NCI-H1417 (cell line): ENCODE measurements at places on chromosomes 3 and 15.

DNA sequence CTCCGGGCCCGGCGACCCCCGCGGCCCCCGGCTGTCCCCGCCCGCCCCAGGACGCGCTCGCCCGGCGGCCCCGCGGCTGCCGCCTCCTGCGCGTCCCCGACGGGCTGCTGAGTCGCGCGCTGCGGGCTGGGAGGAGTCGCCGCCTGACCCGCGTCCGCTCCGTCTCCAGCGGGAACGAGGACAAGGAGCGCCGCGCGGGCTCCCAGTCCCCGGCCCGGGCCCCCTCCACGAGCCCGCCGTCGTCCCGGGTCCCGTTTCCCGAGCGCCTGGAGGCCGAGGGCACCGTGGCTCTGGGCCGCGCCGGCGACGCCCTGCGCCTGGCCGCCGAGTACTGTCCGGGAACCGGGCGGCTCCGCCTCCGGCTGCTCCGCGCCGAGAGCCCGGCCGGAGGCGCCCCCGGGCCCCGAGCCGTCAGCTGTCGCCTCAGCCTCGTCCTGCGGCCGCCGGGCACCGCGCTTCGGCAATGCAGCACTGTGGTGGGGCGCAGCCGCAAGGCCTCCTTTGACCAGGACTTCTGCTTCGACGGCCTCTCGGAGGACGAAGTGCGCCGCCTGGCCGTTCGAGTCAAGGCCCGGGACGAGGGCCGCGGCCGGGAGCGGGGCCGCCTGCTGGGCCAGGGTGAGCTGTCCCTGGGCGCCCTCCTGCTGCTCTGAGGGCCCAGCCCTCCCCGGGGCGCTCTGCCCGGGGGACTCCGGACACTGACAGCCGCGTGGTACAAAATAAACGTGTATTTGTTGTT is 1.5 kb downstream of the C2CD4A start:
- peak; percentile 1 for DNase-seq

DNA sequence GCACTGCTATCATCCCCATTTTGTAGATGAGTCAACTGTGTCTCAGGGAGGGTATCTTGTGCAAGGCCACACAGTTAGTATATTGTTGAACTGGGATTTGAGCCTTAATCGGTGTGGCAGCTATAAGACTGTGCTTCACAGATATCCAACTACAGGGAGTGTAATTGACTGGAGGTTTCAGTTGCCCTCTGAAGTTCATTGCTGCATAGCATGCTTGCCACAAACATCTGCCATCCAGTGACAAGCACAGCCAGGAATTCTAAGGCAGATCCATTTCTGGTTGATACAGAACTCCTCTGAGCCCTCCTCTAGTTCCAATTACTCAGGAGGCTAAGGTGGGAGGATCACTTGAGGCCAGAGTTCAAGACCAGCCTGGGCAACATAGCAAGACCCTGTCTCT is 16.4 kb downstream of the FSD2 start:
- no peak for DNase-seq

- no peak for DNase-seq
Observed at GRCh38 chr3:192879346-192880031, 38.2 kb downstream of the MB21D2 start.

- no peak for DNase-seq
Observed at GRCh38 chr3:45187694-45188141, 38.4 kb downstream of the TMEM158 start.

DNA sequence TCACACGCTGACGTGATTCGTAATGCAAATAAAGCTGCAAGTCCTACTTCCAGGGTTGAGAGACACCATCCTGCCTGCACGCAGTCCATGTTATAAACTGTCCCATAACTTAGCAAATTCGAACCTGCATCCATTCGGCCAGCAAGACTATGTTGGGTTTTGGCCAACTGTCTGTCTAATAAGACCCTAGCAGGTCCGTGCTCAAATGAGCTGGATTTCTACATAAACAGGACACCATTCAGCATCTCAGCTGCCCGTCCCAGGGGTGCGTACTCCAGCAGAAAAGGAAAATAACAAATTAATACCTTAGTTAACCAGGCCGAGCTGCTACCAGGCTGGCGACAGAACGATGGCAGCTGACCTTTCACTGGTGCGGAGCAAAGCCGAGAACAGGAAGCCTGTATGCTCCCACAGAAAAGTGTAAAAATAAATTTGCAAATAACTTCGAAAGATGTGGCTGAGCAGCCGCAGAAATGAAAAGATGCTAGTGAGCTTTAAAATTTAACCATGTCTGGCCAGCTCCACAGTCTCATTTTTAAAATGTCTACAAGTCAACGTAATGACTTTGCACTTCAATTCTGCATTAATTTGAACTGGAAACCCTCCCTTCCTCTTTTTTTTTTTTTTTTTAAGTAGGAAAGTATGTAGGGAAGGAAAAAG is 97.1 kb upstream of the SNRPA1 start:
- DNase-seq = no peak

GRCh38 chr3:5122030-5122740 is at the start of gene ARL8B:
Gene ARL8B (plus strand): TSS chr3:5122292. CDS start chr3:5122466, 174 bp downstream.
- peak; percentile 81 for DNase-seq

GRCh38 chr3:30268288-30268687 is 338.1 kb upstream of the TGFBR2 start:
- DNase-seq = no peak

GRCh38 chr15:38559131-38559530 is 5.5 kb downstream of the RASGRP1 start:
- DNase-seq = no peak

GRCh38 chr3:41093476-41093875 is 105.8 kb upstream of the CTNNB1 start:
- no peak for DNase-seq

- no peak for DNase-seq
Observed at GRCh38 chr3:157427901-157428300, 8.7 kb upstream of the PTX3 start.

GRCh38 chr3:186997061-186997460 is 66.7 kb downstream of the ST6GAL1 start:
- no peak for DNase-seq

DNA sequence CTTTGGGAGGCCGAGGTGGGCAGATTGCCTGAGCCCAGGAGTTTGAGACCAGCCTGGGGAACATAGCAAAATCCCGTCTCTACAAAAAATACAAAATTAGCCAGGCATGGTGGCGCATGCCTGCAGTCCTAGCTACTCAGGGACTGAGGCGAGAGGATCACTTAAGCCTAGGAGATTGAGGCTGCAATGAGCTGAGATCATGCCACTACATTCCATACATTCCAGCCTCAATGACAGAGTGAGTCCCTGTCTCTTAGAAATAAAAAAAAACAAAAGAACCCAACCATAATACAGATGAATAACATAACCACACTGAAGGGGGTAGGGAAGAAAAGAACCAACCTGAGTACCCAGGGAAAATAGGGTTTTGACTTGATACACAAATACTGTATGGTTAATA is 19.7 kb upstream of the CGNL1 start:
- DNase-seq = no peak

- DNase-seq = no peak
Observed at GRCh38 chr15:50857763-50858162, 50.7 kb upstream of the AP4E1 start.

GRCh38 chr3:138417559-138417982 is 16.8 kb upstream of the ESYT3 start:
- peak; percentile 66 for DNase-seq

GRCh38 chr3:107675233-107675900 is 152.6 kb downstream of the BBX start:
- no peak for DNase-seq

- peak; percentile 28 for DNase-seq
Observed at GRCh38 chr3:13346481-13347389, 73.4 kb downstream of the NUP210 start.

DNA sequence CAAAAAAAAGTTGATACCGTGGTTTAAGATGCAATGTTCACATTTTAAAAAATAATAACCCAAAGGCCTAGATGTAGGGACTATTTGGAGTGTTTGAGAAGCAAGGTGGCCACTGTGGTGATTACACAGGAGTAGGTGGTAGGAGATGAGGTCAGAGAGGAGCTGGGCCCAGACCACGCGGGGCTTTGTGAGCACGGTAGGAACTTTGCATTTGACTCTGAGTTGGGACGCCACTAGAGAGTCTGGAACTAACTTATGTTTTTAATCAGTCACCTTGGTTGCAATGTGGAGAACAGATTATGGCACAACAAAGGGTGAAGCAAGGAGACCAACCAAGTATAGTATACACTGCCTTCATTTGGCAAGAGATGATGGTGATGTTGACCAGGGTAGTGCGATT is 351.7 kb downstream of the MECOM start:
- DNase-seq = no peak

- no peak for DNase-seq
Observed at GRCh38 chr3:43932921-43933320, 242.2 kb downstream of the ABHD5 start.

DNA sequence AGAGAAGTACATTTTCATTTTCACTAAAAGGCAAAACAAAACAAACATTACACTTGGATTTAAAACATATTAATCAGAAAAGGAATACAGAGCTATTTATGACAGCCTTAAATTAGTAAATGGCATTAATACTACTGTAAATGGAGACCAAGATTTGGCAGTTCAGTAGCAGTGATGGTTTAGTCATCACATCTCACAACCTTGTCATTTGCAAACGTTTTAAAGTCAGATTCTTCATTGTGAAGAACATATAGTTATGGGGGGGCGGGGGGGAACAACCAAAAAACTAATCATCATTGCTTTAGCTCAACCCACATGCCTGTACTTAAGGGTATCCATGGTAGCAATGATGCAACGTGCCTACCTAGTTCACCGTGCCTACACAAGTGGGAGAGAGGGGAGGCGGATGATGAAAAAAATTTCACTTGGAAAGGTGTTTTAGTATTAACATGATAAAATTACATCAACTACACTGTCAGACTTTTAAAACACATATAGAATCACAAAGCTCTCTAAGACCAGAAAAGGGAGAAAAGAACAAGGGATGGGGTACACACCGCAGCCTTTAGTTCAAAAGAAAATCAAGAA is 40.1 kb downstream of the DLG1 start:
- no peak for DNase-seq

GRCh38 chr3:148742118-148742517 is 44.4 kb downstream of the AGTR1 start:
- no peak for DNase-seq

- DNase-seq = no peak
Observed at GRCh38 chr15:67784090-67784781, 41.1 kb upstream of the SKOR1 start.

GRCh38 chr3:55044486-55044885 is 116.6 kb upstream of the LRTM1 start:
- DNase-seq = no peak

DNA sequence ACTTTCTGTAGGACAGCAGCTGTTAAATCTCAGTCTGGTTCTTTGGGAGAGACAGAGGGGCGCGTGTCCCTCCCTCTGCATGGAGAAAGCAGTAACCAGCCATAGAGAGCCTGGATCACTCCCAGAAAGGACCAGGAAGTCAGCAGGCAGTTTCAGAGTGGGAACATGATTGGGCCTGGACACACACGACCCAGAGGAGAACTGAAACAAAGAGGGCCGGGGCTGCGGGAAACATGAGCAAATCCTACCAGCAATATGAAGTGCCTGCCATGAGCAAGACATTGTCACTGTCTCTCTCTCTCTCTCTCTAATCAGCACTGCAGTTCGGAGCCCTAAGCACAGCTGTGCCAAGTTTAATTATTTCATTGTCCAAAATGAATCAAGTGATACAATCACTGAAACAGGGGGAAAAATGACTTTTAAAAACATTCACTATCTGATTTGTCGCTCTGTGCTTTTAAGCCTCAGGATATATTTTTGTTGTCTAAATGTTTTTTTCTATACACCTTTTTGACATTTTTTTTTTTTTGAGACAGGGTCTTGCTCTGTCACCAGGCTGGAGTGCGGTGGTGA is 17.6 kb downstream of the MUC13 start:
- DNase-seq = no peak

- DNase-seq = no peak
Observed at GRCh38 chr3:37163262-37164015, 10.9 kb downstream of the LRRFIP2 start.

DNA sequence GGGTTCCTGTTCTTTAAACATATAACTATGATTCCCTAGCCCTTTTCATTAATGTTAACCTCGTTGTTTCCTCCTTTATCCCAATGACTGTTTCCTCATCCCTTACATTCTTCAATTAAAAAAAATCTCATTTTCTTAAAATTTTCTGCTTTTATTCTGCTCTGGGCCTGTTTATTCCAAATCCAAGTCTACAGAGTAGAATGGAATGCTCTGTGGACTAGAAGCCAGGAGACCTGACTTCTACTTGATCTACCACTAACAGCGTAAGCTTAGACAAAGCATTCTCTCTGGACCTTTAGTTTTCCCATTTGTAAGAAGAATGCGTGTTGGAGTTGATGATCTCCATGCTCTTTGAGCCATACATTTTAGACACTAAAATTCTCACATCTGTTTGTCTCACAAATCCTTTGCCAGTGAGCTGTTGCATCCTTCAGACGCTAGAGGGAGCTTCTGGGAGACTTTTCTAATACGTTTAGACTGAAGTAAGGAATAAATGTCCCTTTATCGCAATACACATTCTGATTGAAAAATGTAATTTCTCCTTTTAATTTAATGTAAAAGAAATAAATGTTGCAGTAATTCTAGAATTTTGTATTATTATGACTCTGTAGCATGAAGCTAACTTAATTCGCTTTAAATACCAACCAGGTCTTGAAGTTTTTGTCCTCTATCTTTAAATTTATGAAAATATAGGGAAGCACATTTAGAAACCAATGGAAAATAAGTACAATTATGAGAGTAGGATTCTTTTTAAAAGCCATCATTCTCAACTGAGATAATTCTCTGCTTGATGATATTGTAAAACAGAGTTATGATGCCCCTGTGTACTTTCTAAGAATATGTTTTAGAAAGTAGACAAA is 21.7 kb upstream of the GMNC start:
- DNase-seq = peak; percentile 53

DNA sequence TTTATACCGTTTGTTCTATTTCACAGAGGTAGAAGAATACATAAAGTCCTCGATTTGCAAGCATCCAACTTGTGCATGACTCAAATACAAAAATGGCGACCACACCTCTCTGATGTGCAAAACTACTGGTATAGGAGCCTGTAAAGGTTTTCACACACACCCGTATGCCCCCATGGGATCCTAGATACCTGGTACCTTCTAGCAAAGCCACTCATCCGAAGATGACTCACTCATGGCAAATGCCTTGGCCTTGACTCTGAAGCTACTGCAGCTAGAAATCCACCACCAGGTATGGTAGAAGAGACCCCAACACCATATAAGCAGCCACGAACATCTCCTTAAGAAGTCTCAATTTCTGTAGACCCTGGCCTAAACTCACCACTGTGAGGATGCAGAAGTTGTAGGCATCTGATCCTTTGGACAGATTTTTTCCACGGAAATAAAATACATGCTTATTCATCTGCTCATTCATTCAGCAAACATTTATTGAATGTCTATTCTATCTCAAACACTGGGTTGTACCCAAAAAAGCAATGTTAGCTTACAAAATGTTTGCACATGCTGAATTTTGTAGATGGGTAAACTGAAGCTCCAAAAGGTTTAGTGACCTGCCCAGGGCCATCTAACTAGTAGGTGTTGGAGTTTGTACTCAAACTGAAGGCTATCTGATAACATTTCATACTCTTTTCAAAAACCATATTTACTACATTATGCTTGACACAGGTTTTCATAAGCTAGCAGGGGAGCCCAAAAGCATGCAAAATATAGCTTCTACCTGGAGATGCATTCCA is 158.8 kb downstream of the RORA start:
- DNase-seq = peak; percentile 18
